CD4-positive, alpha-beta memory T cell (primary cell): ENCODE measurements at places on chromosomes 6 and 20. TPM values are rescaled to one million over a fixed set of nuclear protein-coding genes. Genes with fewer than 3 reads are reported as not detected.
A peak's percentile ranks its signal among the peaks of the same experiment; 100 is the strongest.

GRCh38 chr20:10658876-10659632 is 14.7 kb downstream of the JAG1 start:
- no peak for DNase-seq

- no peak for DNase-seq
These were observed 112.1 kb downstream of the LY86 start for GRCh38 chr6:6700407-6701270.

- no peak for DNase-seq
These were observed 21.7 kb upstream of the PHACTR2 start for GRCh38 chr6:143656026-143656425.

GRCh38 chr20:62159839-62160238 is 16.3 kb downstream of the SS18L1 start:
- no peak for DNase-seq

DNA sequence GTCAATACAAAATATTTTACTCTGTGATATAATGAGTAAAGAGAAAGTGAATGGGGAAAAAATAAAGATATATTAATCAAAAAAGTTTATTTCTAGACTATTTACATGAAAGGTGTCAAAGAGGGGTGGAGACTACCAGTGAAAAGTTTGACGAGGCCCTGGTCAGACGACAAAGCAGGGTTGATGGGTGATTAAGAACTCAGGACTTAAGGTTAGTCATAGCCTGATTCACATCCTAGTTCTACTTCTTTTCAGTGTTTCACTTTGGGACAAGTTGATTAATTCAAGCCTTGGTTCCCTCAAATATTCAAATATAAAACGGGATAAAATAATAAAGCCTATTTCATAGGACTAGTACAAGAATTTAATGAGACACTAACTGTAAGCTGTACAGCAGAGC is 178.2 kb upstream of the HS3ST5 start:
- DNase-seq = no peak

DNA sequence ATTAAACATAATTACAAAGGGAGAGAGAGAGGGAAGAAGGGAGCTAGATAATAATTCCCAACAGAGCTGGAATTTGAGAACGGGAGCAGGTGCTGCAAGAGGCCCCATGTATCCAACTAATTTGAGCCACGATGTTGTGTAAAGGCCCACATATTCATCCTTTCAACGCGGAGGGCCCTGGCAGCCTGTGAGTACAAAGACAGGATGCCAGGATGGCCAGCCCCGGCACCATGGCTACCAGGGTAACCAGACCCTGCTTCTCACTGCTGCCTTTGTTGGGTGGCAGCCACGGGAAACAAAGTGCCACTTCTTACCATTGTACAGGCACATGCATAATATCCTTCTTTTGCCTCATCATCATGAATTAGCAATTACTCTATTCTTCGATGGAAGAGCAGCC is 492.0 kb upstream of the NRSN1 start:
- DNase-seq = no peak

DNA sequence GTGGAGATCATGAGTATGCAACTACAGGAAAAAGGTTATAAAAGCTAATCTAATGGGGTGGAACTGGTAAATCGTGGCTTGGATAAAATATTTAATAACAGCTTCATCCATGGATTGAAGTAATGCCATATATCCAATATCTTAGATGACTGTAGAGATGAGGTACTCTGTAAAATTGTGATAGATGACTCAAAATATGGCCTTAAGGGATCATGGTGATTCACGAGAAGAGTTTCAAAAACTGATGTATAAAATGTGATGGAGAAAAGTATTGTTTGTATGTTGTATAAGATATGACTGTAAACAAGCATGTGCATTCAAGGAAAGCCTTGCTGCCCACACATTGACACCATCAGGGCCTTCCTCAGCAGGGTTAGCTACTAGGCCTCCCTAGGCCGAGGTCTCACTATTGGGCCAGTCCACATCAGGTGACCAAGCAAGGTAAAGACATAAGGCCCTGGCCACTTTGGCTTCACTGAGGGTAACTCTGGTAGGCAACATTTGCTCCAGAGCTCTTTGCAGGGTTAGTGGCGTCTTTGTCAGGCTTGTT is 17.7 kb upstream of the CCN6 start:
- DNase-seq = no peak

- peak; percentile 23 for DNase-seq
These were observed 47.1 kb downstream of the MCUR1 start for GRCh38 chr6:13767121-13767808.

- peak; percentile 46 for DNase-seq
These were observed 32.4 kb upstream of the FAM184A start for GRCh38 chr6:119110601-119111548.

- no peak for DNase-seq
These were observed 132.6 kb downstream of the CEBPB start for GRCh38 chr20:50323209-50323608.

DNA sequence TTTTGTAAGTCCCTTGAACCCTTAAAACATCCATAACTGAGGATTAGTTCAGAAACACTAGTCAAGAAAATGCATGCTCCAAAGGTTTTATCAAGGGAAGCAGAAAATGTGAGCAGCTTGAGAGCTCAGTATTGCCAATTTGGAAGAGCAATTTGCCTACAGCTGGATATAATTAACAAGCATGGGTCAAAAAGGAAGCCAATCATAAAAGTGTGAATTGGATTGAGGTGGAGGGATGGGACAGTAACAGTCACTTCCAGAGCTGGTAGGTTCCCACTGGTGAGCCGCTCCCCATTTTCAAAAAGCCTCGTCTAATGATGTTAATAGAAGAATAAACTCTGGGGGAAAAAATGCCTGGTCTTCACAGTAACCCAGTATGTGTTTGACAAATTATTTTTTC is 5.0 kb upstream of the PTPRK start:
- no peak for DNase-seq

DNA sequence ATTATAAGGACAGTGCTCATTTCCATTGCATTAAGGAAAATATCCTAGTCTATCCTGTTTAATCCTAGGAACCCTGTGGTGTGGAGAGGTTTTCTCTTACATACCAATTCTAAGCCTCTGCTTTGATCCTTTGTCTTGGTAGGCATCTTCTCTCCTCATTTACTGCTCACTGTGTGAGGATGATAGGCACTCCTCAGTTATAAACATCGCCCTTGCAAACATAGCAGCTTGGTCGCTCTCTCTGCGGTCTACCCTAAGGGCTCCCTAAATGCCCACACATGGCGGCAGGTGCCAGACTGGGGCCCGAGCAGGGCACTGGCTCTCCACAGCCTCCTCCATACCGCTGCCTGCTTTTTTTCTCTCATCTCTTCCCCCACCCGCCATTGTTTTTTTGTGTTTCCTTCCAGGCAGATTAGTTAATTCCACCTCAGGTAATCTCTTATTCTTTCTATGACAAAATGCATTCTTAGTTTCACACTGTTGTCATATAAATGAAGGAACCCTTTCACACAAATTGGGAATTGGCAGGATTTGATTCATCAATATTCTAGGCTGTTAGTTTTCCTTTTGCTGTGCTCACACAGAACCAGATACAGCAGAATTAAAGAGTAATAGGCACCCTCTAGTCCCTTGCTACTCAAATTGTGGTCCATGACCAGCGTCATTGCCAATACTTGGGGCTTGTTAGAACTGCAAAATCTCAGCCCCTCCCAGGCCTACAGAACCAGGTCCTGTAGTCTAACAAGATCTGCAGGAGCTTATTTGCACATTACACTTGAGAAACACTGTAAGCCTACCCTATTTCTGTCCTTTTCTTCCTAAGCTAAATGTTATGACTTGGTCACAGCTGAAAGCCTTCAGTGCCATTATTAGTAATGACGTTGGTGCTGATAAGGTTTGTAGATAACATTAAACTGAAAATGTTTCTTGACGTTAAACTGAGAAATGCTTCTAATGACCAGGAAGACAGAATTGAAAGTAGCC is 36.3 kb downstream of the CARMIL1 start:
- DNase-seq = no peak

GRCh38 chr6:122619309-122619708 is 9.1 kb downstream of the PKIB start:
- DNase-seq = no peak

DNA sequence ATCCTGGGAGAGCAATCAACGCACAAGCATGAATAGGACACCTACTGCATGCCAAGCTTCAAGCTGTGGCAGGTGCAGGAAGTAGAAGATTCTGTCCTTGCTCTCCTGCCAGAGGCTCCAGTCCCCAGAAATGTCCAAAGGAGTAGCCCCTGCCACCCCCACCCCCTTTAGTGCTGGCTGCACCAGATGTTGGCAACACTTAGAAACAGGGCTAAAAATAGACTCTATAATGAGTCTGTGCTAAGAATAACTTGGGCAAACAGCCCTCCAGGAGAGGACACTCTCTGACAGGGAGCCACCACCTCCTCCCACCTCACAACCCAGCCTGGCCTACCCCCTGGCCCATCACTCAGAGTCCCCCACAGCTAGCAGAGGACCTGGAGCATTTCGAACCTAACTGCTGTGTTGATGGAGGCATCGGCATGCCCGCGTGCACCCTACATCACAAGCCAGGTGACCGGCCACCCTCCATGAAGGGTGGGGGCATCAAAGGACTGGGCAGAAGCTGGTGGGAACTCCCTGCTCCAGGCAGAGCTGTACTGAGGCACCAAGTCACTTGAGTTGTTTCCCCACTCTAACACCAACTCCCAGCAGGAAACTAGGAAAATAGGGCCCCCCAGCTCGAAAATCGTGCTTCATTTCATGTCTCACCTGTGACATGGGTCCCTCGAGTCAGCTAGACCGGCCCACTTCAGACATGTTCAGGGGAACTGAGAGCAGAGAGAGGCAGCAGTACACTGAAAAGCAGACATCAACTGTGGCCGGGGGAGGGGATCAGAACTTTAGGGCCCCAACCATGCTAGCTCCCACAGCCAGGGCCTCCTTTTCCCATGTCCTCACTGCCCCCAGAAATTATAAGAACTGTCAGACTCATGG is 18.7 kb downstream of the TFEB start:
- DNase-seq = no peak

Gene ADAM33
- total RNA-seq = not detected

Gene RHAG
- total RNA-seq = not detected

Gene CLPSL2
- not detected for total RNA-seq

Gene DTNBP1
- total RNA-seq = 24.1 TPM

Gene CRIP3
- 3.0 TPM for total RNA-seq

Gene FHL5
- total RNA-seq = not detected

Gene TBXT
- not detected for total RNA-seq
